Stimulated activated CD4-positive, alpha-beta T cell treated with anti-CD3 and anti-CD28 coated beads, Interleukin-4, amount 100 ng/mL, for 24 hours (primary cell): ENCODE measurements at places on chromosomes 1 and 21.

GRCh38 chr1:8494681-8495080 is 176.8 kb downstream of the SLC45A1 start:
- DNase-seq: no peak

GRCh38 chr1:17596651-17597509 is 57.4 kb downstream of the ARHGEF10L start:
- DNase-seq: no peak

DNA sequence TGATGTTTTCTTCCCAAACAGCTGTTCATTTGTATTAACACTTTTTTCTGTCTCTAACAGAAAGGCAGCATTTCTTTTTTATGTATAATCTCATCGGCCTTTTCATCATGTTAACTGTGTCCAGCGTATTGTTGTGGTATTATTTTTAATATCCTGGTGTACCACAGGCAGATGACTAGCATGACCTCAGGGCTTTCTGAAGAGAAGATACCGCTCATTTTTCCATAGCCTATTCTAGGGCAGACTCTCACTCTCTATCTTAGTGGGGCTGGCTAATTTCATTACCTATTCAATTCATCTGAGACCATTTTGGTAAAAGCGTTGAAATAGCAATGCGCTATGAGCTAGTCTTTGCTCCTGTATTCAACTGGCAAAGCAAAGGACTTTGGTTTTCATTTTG is 209.9 kb downstream of the SDCCAG8 start:
- no peak for DNase-seq

- no peak for DNase-seq
Observed at GRCh38 chr1:232456714-232457113, 173.2 kb downstream of the SIPA1L2 start.

- no peak for DNase-seq
Observed at GRCh38 chr1:49864581-49864980, 159.2 kb downstream of the AGBL4 start.

- no peak for DNase-seq
Observed at GRCh38 chr1:9302745-9303524, 10.2 kb downstream of the SPSB1 start.

- no peak for DNase-seq
Observed at GRCh38 chr1:221013691-221014660, 134.7 kb downstream of the HLX start.

- no peak for DNase-seq
Observed at GRCh38 chr21:37207441-37208009, 59.6 kb downstream of the VPS26C start.

DNA sequence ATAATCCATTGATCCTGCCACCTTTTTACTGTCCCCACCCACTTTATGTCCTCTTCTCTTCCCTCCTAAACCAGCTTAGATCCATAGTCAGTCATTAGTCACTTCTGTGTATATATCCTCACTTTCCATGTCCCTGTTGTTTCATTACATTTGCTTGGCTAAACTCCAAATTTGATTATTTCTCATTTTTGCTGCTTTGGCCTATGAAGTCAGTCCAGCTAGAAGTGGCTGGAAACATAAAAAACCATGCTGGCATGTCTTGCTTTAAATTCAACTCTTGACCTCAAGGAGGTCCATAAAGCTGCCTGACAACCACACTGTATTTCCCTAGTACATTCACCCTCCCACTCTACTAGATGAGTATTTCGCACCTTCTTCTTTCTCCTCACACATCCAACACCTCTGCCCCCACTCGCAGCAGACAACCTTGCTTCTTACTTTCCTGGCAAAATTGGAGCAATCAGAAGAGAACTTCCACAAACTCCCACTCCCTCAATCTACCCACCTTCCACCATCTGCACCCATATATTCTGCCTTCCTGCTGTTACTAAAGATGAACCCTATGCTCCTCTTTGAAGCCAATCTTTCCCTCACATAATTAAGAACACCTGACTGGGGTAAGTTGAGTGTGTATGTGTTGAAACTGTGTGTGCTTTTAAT is 72.1 kb downstream of the ZNF648 start:
- DNase-seq: no peak

DNA sequence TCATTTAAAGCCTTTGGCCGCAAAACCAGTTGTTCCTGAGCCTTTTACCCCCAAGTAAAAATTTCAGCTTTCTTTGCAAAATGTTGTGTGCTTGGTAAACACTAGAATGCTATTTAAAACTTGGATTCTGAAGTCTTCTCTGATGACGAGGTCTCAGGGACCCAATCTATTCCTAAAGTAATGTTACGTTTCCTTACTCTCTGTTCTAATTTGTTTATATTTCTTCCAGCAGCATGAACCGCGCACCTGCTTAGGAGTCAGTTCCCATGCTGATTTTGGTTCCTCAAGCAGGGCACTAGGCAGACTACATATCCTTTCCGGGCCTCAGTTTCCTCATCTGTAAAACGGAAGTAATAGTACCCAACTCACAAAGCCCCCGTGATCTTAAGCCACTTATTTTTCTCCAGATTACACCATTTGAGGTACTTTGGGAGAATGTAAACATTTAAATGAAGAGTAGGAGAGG is 969 bp upstream of the ALDH4A1 start:
- DNase-seq: no peak

- DNase-seq: no peak
Observed at GRCh38 chr21:35814858-35815619, 245.3 kb downstream of the SETD4 start.

- DNase-seq: no peak
Observed at GRCh38 chr1:94398356-94398755, 19.8 kb upstream of the ABCD3 start.

GRCh38 chr21:46325073-46325912 is 1.3 kb downstream of the PCNT start:
- DNase-seq: peak; percentile 42

- no peak for DNase-seq
Observed at GRCh38 chr1:27350663-27351540, 9.1 kb downstream of the SYTL1 start.

DNA sequence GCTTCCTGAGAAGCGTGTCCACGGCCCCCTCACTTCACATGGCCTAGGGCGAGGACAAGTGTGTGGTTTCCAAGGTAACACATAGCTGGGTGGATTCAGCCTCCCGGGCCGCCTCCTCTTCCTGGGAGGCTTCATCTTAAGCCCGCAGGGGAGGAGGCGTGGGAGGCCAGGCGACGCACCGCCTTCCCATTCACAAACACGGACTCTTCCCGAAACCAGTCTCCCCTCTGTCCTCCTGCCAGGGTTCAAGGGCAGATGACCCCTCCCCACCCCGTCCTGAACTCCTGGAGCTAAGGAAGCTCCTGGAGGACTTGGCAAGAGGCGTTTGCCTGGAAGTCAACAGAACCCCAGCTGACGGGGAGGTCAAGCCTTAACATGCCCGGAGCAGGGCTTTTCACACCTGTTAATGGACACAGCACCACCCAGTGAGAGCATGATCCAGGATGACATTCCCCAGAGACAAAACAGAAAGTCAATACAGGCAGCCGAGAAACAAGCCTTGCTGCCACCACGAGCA is 56.7 kb downstream of the KCNN3 start:
- DNase-seq: no peak

DNA sequence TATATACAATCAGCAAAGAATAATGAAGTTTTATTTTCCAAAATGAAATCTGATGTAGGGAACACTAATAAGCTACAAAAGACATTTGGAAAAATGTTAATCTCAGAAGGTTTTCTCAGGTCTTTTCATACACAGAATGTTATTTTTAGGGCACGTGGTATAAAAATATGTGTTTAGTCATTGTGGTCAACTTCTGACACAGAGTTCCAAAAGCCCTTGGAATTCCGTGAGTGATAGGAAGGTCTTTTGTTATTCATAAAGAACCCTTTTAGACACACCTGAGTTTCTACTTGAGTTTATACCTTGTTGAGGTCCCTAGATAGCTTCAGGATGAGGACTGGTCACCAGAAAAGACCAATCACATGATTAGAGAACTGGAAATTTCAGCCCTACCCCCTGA is 277.6 kb upstream of the NCAM2 start:
- no peak for DNase-seq

DNA sequence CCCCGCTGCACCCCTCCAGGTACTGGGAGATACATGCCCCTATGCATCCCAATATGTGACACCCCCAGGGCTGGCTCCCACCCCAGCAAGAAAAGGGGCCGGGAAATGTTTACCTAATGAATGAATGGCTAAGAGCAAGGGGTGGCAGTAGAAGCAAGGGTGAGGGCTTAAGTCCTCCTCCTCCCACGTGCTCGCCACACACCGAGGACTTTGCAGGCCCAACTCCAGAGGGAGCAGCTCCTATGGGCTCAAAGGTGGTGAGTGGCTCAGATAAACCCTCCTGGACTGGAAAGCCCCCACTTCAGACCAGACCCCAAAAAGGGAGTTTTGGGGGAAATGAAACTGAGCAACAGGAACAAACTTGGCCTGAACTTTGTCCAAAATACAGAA is 11.4 kb downstream of the SLC45A3 start:
- DNase-seq: no peak

DNA sequence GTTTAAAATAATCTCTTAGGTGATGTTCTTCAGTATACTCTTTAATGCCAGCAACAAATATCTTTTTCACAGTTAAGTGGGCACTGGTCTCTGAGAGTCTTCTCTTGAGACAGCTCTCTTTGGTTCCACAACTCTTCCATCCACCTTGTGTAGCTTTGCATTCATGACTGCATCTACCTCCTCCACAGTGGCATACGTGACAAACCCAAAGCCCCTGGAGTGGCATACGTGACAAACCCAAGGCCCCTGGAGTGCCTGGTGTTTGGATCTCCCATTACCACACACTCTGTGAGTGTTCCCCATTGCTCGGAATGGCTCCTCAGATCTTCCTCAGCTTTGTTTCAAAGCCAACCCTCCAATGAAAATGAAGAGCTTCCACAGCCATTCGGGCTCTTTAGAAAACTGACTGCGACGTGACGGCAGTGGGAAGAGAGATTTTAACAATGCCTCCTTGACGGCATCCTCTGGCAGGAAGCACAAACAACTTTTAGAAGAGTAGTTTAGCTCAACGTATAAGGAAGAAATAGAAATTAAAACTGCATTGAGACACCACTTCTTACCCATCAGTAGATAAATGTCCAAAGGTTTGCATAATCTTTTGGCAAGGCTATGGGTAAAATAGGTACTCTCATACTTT is 45.8 kb downstream of the SLC30A7 start:
- no peak for DNase-seq

DNA sequence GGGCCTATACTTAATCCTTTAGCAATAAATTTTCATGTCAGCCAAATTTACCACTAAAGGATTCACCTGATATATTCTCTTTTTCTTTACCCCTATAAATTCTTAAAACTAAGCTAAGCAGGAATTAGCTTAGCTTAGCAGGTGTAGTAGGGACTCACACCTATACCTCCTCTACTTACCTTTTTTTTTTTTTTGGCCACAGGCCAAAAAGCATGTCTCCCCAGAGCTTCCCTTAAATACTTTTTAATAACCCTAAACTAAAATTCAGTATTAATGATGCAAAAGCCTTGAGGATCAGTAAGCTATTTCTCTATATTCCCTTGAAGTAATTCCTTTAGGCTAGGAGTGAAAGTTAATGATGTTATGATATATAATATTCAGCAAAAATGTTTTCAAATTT is 23.2 kb downstream of the PEA15 start:
- no peak for DNase-seq

GRCh38 chr1:246730839-246731238 is 6.6 kb downstream of the SCCPDH start:
- DNase-seq: no peak

DNA sequence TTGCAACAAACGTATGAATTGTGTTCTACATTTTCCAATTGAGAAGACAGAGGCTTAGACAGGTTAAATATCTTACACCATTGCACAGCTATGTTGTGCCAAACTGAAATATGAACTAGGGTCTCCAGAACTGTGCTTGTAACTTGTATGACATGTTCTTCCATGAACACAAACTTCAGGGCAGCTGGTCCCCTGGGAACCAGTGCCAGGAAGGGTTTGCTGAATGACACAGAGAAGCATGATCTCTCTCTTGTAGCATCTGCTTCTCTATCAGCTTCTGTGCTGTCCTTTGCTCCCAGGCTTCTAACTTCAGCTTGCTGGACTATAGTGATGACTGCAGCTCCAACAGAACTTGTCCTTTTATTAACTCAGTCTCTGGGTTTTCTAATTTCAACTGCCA is 385.5 kb downstream of the SIPA1L2 start:
- DNase-seq: no peak

DNA sequence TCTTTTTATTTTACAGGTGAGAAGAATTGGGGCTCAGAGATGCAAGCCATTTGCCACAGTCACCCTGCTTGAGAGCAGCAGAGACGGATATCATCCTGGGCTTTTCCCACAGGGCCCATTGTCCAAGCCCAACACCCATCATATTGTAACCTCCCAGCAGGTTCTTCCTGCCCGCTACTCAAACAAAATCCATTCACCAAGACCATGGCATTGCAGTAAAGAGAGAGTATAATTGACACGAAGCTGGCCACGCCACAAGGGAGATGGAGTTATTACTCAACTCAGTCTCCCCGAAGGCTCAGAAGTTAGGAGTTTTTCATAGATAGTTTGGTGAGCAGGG is 60.9 kb upstream of the KLHDC7A start:
- no peak for DNase-seq

GRCh38 chr1:99557546-99558202 is 88.2 kb upstream of the PALMD start:
- DNase-seq: no peak

GRCh38 chr21:42039470-42039901 is 29.3 kb upstream of the ZBTB21 start:
- no peak for DNase-seq

GRCh38 chr1:4010284-4010683 is 110.2 kb upstream of the C1orf174 start:
- no peak for DNase-seq

DNA sequence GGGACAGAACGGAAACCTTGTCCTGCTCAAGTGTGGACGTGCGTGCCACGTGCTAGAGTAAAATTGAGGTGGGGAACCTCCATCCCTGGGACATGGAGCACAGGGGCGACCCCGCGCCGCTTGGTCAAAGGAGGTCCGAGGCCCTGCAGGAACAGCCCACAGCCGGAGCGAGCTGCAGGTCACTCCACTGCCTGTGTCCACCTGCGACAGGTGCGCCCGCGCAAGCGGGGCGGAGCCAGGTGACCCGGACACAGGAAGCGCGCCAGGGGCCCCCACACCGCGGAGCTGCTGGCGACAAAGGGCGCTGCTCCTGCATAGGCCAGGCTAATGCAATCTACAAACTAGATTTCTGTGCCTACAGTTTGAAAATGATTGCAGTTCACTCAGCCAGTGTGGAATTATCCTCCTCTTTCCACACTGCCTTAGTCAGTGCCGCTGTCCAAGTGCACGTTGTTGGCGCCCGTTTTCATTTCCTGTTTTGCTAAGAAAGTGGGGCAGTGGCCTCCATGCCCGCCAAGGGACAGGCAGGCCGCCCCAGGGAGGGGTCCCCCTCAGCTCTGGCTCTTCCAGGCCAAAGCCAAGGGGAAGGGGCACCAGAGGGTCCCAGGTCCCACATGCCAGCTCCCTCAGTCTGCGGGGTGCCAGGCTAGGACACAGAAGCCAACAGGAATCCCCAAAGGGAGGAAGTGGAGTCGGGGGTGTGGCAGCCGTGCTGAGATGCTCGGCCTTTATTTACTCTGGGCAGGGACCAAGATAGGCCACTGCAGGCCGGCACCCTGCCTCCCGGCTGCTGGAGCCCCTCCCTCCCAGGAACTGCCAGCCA is 4.3 kb upstream of the NADK start:
- no peak for DNase-seq

- no peak for DNase-seq
Observed at GRCh38 chr1:77757603-77758002, 2.0 kb downstream of the USP33 start.
